A549 (cell line): ENCODE measurements at places on chromosomes 7 and 10.

GRCh38 chr7:37395618-37396259 is 52.9 kb downstream of the ELMO1 start:
- no peak for DNase-seq

GRCh38 chr7:26567266-26567665 is 275.6 kb downstream of the SNX10 start:
- DNase-seq, result no peak

- no peak for DNase-seq
Observed at GRCh38 chr7:28364082-28364481, 48.2 kb upstream of the CREB5 start.

DNA sequence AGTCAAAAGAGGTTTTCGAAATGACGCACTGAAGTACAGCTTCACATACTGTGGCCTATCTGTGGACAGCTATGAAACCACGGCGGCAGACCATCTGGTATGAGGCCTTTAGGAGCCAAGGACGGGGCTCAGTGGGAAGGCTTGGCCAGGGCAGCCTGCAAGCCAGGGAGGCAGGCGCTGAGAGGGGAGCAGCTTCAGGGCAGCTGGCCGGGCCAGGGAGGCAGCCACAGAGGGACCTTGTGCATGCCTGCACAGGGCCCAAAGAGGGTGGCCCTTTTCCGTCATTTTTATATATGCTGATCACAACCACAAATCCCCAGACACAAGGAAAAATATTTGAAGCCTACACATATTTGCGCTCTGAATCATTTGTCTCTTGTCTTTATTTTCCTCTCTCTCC is 13.5 kb downstream of the CALD1 start:
- DNase-seq, result no peak

GRCh38 chr7:74479066-74479781 is 25.5 kb downstream of the GTF2IRD1 start:
- no peak for DNase-seq
